Large intestine (tissue), 12 donors: ENCODE measurements at places on chromosomes 1 and 21. TPM values are rescaled to one million over a fixed set of nuclear protein-coding genes. Genes with fewer than 3 reads are reported as not detected.
A peak's percentile ranks its signal among the peaks of the same experiment; 100 is the strongest.

Gene DIO1
- polyA plus RNA-seq = 0.58 TPM

DNA sequence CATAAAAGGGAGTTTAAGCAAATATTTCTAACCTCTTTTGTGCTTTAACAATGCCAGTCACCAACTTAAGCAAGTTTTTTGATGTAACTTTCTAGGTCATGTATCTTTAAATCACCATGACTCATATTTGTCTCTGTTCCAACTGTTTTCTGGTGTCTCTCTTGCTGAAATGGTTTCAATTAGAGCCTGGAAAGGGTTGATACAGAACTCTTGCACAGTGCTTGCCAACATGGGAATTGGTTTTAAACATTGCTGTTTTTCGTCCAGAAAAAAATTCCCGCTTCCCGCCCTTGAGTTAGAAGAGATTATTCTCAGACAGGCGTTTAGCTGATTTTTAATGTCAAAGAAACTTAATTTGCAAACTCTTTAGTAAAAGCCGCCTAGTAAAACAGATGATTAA, 46.4 kb upstream of the SLC22A15 start:
- H3K27ac ChIP-seq = no peak overlapping the region
- no peaks in the 10 kb centered on the region for H3K36me3 ChIP-seq
- no peaks in the 10 kb centered on the region for H3K4me1 ChIP-seq
- DNase-seq = no peak
- H3K27me3 ChIP-seq = peaks cover 5% of the 10 kb centered on the region
- H3K4me3 ChIP-seq = no peak overlapping the region

Gene TMEM51
- 35.7 TPM for polyA plus RNA-seq

- no peak overlapping the region for H3K4me3 ChIP-seq
- H3K4me1 ChIP-seq = no peaks in the 10 kb centered on the region
- no peak overlapping the region for H3K27ac ChIP-seq
- DNase-seq = no peak
- H3K27me3 ChIP-seq = no peaks in the 10 kb centered on the region
Observed at GRCh38 chr1:65471861-65472332, 51.4 kb downstream of the LEPR start.

DNA sequence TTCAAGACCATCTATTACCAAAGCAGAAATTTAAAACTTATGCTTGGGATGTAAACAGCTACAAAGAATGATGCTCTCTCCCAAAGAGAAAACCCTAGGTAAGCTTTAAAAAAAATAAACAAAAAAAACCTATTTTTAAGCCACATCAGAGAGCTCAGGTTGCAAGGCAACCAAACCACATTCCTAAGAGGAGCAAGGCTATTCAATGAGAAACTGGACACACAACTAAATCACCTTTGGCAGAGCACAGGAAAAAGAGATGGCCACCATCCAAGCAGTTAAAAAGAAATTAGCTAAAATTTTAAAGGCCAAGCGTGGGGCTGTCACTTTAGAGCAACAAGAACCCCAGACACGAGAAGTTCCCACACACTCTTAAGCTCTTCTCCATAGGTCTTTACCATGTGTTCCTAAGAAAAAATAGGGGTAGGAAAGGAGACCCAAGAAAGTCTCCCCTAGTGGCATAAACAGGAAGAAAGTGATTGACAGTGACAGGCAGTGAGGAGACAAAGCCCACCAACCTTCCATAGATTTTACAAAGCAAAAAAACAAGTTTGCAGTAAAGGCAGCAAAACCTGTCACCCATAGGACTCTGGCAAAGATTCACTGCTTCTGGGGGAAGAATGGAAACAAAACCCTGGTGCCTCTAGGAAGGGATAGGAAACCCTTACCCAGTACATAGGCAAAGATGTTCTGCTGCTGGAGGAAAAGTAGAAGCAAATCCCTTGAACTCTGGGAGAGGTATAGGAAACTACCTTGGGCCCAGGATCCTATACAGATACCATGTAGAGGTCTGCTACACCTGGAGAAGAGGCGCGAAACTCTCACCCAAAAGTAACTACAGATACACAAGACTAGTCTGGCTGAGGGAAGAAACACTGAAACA, 68.5 kb downstream of the FOXJ3 start:
- H3K27ac ChIP-seq = no peak overlapping the region
- H3K27me3 ChIP-seq = no peaks in the 10 kb centered on the region
- no peaks in the 10 kb centered on the region for H3K4me1 ChIP-seq
- DNase-seq = no peak
- peaks cover 11% of the 10 kb centered on the region for H3K36me3 ChIP-seq
- H3K4me3 ChIP-seq = no peak overlapping the region

Gene IGSF5
- polyA plus RNA-seq = 0.67 TPM

DNA sequence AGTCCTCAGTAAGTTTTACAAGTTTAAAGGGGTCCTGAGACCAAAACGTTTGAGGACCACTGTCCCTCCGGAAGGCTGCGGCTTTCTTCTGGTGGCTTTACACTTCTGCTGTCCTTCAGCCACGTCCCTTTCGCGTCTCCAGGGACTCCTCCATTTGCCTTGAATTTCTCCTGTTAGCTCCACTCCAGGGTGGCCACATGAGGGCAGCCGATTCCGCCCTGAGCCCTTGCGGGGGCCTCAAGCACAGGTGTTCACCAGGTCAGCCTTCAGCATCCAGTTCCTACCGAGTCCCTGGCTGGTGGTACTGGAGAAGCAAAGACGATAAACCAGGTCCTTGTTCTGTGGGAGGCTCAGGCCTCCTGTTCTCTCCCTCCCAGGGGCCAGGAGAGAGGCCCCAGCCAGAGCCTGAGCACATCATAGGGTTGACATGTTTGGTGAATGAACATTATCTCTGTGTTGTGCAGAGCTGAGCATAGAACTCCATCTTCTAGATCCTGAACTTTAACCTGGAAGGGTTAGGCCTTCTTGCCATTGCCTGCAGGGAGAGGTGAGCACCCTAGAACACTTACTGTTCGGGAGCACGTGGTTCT, 27.4 kb upstream of the COQ8A start:
- peaks cover 2% of the 10 kb centered on the region for H3K4me1 ChIP-seq
- no peaks in the 10 kb centered on the region for H3K36me3 ChIP-seq
- H3K27ac ChIP-seq = no peak overlapping the region
- H3K4me3 ChIP-seq = no peak overlapping the region

- H3K4me3 ChIP-seq = no peak overlapping the region
- H3K4me1 ChIP-seq = peaks cover 14% of the 10 kb centered on the region
- DNase-seq = peak; percentile 29
- H3K27ac ChIP-seq = no peak overlapping the region
Observed at GRCh38 chr21:29175408-29176134, 45.1 kb downstream of the MAP3K7CL start.

Gene FLG2
- polyA plus RNA-seq = 0.06 TPM

DNA sequence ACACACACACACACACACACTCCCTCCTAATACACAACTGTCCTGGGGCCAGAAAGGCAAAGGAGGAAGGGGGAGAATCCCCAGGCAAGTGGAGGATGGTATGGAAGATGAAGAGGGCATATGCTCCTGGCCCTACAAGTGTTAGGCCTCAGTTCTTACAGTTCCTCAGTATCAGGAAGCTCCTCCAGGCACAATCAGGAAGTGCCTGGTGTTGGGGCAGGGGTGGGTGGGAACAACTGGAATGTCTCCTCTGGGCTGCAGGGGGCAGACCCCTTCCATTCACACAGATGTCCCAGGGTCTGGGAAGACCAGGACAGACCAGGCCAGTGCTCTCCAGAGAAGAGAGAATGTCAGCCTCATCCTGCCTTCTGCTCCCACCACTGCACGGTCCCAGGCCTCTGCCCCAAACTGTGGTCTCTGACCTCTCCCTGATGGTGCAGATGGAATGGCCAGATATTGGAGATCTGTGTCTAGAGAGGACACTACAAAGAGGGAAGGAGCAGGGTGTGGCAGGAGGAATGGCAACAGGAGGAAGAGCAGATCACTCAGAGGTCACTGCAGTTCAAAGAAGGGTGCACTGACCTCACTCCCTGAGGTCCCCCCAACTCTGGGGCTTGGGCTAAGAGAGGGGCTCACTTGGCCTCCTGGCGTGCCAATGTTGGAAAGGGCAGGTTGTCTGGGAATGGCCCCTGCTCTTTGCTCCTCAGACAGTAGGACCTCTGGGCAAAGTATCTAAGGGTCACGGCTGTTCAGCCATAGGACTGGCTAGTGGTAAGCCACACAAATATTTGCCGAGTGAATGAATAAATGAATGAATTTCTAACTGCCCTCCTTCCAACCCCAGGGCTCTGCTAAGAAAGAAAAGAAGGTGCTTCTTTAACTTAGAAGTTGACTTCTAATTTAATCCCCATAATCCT, 2.5 kb upstream of the DENND2D start:
- peak; percentile 64 for DNase-seq
- H3K4me1 ChIP-seq = peaks cover 42% of the 10 kb centered on the region
- H3K27me3 ChIP-seq = peaks cover 4% of the 10 kb centered on the region
- peak overlapping the region; percentile 52 for H3K4me3 ChIP-seq
- H3K36me3 ChIP-seq = peaks cover 13% of the 10 kb centered on the region

- no peak overlapping the region for H3K4me3 ChIP-seq
- no peaks in the 10 kb centered on the region for H3K27me3 ChIP-seq
- DNase-seq = no peak
- peak overlapping the region; percentile 62 for H3K27ac ChIP-seq
Observed at GRCh38 chr1:167532964-167533824, 14.9 kb upstream of the CD247 start.

DNA sequence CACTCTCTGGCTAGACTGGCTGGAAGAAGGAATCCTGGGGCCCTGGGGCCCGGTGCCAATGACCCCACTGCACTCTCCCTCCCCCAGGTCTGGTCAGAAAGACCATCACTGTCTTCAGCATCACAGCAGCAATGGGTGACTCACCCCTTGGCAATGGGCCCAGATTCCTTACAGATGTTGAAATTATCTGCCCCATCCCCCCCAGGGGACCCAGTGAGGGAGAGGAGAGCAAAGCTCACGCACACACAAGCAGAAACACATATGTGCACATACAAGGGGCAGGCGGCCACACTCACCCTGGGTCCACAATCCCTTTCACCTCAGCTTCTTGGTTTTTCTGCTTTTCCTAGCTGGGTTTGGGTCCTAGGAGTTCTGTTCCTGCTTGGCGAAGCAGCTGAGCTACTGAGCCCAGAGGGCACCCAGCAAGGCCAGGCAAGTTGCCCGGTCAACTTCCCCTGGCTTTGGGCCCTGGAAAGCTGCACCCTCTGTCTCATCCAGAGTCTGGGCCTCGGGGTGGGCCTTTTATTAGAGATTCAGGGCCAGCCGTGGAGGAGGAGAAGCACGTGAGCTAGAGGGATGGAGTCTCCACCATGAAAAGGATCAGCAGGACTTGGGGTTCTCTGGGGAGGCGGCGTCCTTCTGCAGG, 2.6 kb downstream of the COL16A1 start:
- H3K4me1 ChIP-seq = peaks cover 50% of the 10 kb centered on the region
- peak overlapping the region; percentile 95 for H3K27ac ChIP-seq
- DNase-seq = peak; percentile 99

DNA sequence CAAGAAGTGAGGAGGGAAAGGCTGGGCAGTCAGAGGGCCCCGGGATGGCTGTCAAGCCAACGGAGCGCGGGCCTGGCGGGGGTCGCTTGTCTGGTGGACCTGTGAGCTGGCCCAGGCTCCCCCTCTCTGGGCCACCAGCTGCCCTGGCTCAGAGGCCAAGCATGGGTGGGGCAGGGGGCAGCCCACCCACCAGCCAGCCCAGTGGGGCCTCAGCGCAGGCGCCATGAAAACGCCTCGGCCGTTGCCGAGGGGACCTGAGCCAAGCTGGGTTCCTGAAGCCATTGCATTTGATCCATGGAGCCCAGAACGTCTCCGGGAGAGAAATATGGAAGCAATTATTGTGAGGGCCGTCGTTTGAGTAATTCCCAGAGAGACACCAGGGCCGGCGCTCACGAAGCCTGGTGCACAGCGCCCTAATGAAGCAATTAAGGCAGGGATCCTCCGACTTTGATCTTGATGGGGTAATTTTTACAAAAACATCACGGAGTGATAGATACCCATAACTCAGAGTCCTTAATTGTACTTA, 90.5 kb upstream of the TTC34 start:
- no peaks in the 10 kb centered on the region for H3K36me3 ChIP-seq
- DNase-seq = no peak
- H3K27me3 ChIP-seq = peaks cover 4% of the 10 kb centered on the region

Gene LRRC38
- polyA plus RNA-seq = 0.22 TPM

DNA sequence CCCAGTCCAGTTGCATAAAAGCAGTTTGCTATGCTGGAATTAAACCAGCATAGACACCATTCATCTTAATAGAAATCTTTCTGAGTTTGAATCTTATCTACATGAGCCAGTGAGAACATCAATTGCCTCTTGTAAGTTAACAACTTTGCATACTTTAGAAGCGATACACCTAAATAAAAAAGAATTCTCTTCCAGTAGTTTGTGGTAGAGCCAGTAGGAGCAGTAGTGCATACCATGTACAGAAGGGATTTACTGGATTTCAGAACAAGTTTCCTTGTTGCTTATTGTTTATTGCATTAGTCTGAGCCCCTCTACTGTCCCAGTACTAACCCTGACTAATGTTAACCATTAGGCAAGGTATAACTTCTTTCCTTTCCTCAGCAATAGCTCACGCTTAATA, 313.1 kb downstream of the TGFB2 start:
- H3K4me1 ChIP-seq = no peaks in the 10 kb centered on the region
- no peak overlapping the region for H3K27ac ChIP-seq
- no peaks in the 10 kb centered on the region for H3K36me3 ChIP-seq
- no peak for DNase-seq
- no peak overlapping the region for H3K4me3 ChIP-seq

DNA sequence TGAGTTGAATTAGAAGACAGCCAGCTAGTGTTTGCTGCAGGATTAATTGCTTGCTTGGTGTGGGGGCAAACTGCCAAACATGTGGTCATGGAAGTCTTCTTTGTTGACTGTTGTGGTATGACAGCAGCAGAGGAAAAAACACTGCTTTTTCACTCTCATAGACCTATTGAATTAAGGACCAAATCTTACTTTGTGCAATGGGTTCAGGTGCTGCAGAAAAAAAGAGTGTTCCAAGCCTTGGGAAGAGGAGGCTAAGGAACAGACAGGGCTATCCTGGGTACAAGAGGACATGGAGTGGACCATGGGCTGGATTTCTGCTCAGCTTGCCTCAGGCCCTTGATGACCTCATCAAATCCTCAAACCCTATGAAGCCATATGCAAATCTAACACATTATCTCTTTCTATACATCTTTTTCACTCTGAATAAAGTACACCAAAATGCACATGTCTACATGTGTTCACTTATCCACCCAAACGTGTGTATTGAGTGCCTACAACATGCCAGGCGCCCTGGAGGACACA, 61.5 kb downstream of the SIPA1L2 start:
- H3K4me1 ChIP-seq = no peaks in the 10 kb centered on the region
- H3K36me3 ChIP-seq = no peaks in the 10 kb centered on the region
- DNase-seq = no peak
- no peaks in the 10 kb centered on the region for H3K27me3 ChIP-seq
- no peak overlapping the region for H3K27ac ChIP-seq

Gene ARHGAP30
- 5.7 TPM for polyA plus RNA-seq

Gene GBP7
- 0.10 TPM for polyA plus RNA-seq

Gene ADAMTSL4
- polyA plus RNA-seq = 15.9 TPM

DNA sequence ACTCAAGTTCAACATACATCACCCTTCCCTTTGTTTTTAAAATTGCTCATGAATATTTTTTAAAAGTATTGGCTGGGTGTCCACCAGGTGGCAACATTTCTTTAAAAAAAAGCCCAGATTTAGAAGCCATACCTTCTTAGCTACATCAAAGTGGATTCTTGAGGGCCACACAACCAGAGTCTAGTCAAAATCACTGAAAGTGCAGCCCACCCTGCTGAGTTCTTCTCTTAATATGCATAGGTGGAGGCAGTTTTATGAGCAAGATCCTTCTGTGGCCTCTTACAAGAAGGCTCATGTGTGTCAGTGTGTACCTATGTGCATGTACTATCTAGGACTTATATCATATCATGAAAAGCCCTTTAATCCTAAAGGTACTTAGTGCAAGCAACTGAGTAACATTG, 16.9 kb upstream of the GNG12 start:
- H3K27me3 ChIP-seq = no peaks in the 10 kb centered on the region
- H3K4me1 ChIP-seq = peaks cover 6% of the 10 kb centered on the region
- peak overlapping the region; percentile 8 for H3K27ac ChIP-seq
